Foreskin keratinocyte (primary cell): ENCODE measurements at places on chromosomes 4 and X. TPM values are rescaled to one million over a fixed set of nuclear protein-coding genes. Genes with fewer than 3 reads are reported as not detected.

DNA sequence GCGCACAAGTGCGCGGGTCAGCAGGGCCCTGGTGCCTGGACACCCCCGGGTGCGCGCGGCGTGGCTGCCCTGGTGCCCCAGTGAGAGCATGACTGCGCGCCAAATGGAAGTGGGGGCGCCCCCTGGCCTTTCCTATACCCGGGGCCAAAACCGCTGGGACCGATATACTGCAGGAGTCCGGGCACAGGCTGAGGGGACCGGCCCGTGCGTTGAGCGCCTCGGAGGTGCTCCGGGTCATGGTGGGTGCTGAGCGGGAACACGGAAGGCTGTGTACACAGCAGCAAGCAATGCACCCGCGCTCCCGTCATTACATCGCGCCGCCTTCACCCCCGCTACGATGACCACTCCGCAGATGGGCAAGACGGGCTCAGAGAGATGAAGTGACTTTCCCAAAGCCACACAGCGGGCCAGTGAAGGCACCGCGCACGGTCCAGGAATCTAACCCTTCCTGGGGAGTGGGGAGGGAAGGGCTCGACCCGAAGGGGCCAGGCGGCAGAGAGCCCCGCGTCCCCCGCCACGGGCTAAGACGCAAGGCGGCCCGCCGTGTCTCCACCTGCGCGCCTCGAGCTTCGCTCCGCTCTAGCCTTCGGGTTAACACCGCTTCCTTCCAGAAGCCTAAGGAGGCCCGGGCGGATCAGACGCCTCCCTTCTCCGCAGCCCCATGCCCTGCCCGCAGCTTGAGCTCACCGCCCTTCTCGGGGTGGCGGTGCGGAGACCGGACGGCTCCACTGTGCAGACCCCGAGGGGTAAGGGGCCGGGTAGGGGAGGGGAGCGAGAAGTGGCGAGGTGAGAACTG lies 11.3 kb downstream of the HMX1 start:
- DNase-seq, result no peak

DNA sequence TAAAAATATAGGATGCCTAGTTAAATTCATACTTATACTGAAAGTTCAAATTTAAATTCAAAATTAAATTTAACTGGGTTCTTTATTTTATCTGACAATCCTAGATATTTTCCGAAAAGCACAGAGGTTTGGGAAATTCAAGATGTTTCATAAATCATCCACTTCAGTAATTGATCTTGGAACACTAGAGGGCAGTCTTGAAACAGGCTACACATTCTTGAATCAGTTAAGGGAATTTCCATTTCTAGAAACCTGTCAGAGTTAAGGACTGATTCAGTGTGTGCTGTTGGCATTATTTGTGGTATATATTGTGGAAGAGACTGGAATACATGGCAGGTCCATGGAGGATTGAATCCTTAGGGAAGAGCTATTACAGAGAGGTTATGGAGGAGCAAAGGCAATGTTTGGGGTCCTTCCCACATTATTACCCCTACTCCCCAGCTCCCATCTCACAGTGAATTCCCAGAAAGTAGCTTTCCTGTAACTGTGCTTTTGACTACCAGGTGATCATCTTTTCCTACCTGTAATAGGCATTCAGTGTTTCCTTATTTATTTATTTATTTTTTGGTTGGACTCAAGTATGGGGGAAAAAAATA lies 92.9 kb downstream of the EGF start:
- peak; percentile 39 for DNase-seq

Gene ATP2B3
- total RNA-seq, result not detected in 2 replicates

Gene ITM2A
- total RNA-seq, result 9.0 and 13.7 TPM in 2 replicates

- no peak for DNase-seq
Observed at GRCh38 chrX:134600714-134601113, 57.6 kb downstream of the PLAC1 start.

DNA sequence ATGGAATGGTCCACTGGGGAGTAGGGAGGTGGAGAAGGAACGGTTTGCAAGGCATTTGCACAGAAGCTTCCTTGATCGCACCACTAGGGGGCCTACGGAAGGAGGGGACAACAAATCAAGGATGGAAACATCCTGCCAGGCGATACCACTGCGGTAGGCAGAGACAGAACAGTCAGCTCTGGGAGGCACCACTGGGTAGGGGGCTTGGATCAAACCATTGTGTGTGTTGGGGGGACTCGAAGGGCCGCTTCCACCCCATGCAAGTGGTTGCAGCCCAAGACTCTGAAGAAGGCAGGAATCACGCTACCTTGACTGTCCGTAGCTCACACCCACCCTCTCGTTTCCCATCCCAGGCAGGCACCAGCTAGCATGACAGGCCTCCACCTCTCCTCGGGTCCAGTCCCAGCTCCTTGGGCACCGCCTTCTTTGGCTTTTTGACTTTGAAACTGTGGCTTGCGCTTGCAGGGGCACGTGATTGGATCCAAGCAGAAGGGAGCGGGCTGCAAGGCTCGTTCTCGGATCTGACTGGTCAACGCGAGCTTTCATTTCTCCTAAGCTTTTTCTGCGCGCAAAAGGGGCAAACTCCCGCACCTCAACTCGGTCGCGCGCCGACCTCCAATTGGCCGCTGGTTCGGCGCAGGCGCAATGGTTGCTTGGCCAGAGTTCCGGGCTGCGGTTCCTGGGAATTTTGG lies 28.4 kb downstream of the GAGE1 start:
- no peak for DNase-seq

Gene FAM47C
- total RNA-seq, result not detected in 2 replicates

Gene POU4F2
- not detected in 2 replicates for total RNA-seq

- no peak for DNase-seq
Observed at GRCh38 chrX:107659768-107660167, 31.5 kb downstream of the PRPS1 start.

DNA sequence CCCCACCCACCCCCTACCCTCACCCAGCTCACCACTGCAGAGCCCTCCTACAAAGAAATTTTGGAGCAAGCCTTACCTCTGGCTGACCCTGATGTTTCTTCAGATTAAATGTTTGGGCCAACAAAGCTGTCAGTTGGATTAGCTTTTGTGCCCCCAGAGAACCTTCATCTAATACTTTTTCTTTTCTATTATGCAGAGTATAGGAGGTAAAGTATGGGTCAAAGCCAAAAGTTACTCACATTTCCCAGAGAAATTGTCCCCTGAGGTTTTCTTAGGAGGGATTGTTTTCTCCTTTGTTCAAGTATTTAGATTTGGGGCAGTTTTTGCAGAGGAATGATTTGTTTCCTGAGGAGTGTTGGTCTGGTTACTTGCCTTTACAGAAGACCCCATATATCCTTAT lies 69.5 kb downstream of the AASDH start:
- DNase-seq, result no peak

- no peak for DNase-seq
Observed at GRCh38 chrX:51437521-51437920, 58.9 kb downstream of the NUDT11 start.

Gene GABRA4
- not detected in 2 replicates for total RNA-seq

Gene FAM184B
- not detected in 2 replicates for total RNA-seq

GRCh38 chrX:101210630-101211029 lies 9.0 kb upstream of the DRP2 start:
- no peak for DNase-seq

Gene NXF2B
- not detected in 2 replicates for total RNA-seq

DNA sequence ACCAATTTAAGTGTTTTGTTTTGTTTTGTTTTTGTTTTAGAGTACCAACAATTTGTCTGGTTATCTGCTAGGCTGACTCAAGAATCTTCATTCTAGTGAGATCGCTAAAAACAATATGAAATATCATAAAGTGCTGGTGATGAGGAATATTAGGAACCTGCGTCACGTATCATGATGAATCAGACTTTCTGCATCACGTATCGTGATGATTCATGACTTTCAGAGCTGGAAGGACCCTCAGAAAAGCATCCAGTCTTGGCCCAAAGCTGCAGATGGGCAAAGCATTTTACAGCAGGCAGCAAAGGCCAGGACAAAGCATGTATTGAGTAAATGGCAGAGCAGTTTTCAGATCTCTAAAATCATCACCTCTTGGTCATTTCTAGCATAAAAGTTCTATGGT lies 278.0 kb upstream of the BOD1L1 start:
- DNase-seq, result peak; percentile 78

- DNase-seq, result peak; percentile 98
Observed at GRCh38 chr4:131584587-131584986, 1564.5 kb upstream of the PCDH10 start.

DNA sequence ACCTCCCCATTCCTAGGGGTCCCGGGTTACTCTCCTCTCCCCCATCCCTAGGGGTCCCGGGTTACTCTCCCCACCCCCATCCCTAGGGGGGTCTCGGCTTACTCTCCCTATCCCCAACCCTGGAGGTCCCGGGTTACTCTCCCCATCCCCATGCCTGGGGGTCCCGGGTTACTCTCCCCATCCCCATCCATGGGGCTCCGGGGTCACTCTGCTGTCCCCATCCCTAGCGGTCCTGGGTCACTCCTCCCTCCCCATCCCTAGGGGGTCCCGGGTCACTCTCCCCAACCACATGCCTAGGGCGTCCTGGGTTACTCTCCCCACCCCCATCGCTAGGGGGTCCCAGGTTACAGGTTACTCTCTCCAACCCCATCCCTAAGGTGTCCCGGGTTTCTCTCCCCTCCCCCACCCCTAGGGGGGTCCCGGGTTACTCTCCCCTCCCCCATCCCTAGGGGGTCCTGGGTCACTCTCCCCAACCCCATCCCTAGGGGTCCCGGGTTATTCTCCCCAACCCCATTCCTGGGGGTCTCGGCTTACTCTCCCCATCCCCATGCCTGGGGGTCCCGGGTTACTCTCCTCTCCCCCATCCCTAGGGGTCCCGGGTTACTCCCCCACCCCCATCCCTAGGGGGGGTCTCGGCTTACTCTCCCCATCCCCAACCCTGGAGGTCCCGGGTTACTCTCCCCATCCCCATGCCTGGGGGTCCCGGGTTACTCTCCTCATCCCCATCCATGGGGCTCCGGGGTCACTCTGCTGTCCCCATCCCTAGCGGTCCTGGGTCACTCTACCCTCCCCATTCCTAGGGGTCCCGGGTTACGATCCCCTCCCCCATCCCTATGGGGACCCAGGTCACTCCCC lies 821 bp downstream of the ASMTL start:
- DNase-seq, result no peak

Gene PAGE1
- total RNA-seq, result not detected in 2 replicates

Gene PDE5A
- 5.4 and 7.9 TPM in 2 replicates for total RNA-seq

DNA sequence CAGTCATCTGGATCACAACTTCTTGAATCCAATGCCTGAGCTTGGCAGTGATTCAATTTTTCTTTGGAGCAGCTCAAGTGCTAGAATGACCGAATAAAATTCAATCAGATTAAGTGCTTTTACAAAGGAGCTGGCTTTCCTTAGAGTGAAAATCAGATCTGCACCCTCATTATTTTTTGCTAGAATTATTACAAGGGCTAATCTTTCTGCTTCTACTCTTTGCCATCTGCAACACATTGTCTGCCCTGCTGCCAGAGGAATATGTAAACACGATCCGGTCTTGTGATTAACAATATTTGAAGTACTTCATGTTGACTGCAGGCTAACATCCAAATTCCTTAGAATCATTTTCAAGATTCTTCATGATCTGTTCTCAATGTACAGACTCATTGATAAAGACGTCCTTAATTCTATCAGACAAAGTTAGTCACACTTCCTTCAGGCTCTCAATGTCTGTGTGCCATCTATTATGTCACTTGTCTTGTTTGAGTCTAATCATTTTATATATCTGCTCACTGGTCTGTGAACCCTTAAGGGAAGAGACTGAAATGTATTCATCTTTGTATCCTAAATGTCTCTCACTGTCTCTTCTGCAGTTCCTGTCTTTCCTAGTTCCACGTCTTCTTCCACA lies 531.2 kb downstream of the GALNTL6 start:
- DNase-seq, result no peak

- peak; percentile 12 for DNase-seq
Observed at GRCh38 chr4:90357117-90357710, 230.0 kb downstream of the CCSER1 start.

Gene TAF7L
- total RNA-seq, result 0.03 TPM in 1 of 2 replicates, not detected in the other

Gene APLN
- total RNA-seq, result 1.6 and 8.2 TPM in 2 replicates

DNA sequence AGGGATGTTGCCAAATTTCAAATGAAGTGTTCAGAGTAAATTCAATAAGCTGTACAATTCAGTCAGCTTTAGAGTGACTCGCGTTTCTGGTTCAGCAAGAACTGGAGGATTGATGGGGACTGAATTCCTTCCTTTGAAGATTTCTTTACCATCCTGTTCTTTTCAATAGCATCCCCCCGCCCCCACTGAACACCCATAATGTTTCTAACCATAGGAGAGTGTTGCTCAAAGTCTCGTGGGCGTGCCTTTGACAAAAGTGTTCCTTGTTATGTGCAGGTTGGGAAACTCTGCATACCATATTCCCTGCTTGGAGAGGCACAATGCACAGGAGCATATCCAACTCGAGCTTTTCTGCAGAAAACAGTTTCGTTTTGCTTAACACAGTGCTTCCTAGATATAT lies 323.5 kb upstream of the CASK start:
- DNase-seq, result no peak

Gene CENPVL1
- total RNA-seq, result not detected in 2 replicates

- peak; percentile 18 for DNase-seq
Observed at GRCh38 chr4:131258361-131258760, 1890.7 kb upstream of the PCDH10 start.

DNA sequence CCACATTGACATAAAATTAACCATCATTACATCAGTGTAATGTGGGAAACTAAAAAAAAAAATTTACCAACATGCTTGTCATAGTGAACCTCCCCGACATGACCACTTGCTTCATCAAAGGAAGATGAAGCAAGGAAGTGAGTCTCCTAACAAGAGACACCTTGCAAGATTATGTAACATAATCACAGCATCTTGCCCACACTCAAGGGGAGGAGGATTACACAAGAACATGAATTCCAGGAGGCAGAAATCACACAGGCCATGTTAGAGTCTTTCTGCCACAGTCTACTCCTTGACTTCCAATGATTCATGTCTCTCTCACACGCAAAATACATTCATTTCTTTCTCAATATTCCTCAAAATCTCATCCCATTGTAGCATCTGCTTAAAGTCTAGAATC lies 93.3 kb downstream of the AKAP4 start:
- DNase-seq, result peak; percentile 6

DNA sequence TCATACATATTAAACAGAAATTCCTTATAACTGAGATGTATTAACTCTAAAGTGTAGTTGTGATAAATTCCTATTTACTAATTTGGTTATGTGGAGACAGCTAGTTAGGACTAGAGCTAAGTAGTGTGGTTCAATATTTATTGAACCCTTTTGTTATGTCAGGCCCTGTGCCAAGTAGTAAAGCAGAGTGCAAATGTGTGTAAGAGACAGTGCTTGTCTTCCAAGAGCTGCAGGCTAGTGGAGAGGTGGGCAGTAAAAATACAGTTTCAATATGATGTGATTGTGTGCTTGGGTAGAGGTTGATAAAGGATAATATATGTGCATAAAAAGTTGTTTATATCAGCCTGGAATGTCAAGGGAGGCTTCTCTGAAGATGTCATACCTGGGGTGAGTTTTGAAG lies 80.0 kb downstream of the TBC1D19 start:
- DNase-seq, result no peak

DNA sequence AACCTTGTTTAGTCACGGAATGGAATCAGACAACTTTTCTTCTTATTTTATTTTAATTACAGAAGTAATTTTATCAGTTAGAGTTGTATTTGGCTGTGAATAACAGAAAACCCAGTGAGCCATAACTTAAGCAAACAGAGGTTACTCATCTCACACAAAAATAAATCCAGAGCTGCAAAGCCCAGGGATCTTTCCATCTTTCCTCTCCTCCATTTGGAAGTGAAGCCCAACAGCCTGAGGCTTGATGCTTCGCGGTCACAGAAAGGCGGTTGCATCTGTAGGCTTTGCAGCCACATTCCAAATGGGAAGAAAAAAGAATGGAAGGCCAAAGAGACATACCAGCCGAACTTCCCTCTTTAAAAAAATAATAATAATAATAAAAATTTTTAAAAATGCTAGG lies 22.6 kb downstream of the CHRNA9 start:
- DNase-seq, result no peak
